Uterus (tissue), 4 donors: ENCODE measurements at places on chromosomes 12 and 14. TPM values are rescaled to one million over a fixed set of nuclear protein-coding genes. Genes with fewer than 3 reads are reported as not detected.

DNA sequence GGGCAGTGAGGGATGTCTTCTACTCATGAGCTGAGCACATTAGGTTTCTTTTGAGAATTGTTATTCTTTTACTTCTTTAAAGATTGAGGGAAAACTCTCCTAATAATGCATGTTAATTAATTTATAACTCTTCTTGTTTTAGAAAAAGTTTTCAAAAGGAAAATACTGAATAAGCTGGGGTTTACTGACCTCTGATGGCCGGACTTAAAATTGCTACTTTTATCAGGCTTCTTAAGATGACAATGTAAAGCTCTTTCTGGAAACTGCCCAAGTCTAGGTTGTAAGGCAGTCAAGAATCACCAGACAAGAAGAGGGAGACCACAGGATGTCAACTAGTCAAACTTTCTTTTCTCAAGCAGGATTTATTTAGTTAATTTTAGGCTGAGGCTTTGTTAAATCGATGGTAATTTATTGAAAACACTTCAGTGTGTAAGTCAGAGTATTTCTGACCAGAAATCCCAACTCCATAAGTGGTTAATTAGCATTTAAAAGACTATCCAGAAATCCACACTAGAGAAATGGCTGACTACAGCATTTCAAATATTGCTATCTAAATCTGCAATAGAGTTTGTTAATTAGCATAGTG, 82.1 kb downstream of the AVPR1A start:
- no peak overlapping the region for H3K27ac ChIP-seq
- no peaks in the 10 kb centered on the region for H3K27me3 ChIP-seq

DNA sequence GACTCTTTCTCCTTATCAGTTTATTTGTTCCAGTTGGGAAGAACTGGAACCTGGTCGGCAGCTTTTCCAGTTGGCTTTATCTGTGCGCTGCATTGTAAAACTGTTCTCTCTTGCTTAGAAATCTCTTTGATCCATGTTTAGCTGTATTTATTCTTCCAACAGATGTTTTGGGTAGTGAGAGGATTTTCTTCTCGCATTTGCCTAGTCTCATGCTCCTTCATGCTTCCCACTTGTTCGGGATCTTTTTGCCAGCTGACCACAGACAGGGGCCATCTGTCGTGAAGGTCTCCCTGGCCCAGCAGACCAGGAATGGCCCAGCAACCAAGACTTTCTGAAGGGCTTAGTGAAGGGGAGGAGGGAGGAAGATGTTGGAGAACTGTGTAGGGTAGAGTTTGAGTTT, 21.6 kb downstream of the NTF3 start:
- H3K4me3 ChIP-seq: no peak overlapping the region
- no peaks in the 10 kb centered on the region for H3K27me3 ChIP-seq
- H3K36me3 ChIP-seq: no peaks in the 10 kb centered on the region
- no peak overlapping the region for H3K27ac ChIP-seq
- DNase-seq: no peak

GRCh38 chr12:117031843-117032592, 67.2 kb downstream of the TESC start:
- H3K4me3 ChIP-seq: no peak overlapping the region
- peaks cover 9% of the 10 kb centered on the region for H3K4me1 ChIP-seq
- H3K36me3 ChIP-seq: no peaks in the 10 kb centered on the region
- H3K27ac ChIP-seq: no peak overlapping the region
- no peak for DNase-seq

DNA sequence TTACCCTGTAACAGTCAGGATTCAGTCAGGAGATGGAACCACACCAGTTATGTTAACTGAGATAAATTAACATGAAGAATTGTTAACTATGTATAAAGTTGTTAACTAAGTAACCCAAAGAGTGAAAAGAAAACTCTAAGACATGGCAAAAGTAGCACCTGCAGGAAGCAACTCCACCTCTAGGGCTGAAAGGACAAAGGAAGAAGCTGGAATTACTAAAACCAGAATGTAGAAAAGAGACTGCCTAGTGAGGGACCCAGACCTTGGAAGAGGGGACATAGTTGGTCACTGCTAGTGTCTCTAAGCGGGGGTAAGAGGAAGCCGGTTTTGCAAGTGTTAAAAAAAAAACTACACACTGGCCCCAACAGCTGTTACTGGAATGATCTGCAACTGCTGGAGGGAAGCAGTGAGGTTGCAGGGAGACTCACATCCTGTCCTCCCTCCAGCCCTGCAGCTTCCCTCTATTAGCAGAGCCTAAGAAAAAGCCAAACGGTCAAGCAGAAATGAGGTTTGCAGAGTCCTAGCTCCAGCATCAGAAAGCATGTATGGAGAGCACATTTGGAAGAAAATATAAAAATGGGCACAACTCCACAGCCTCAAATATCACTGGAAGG, 39.8 kb downstream of the GPR135 start:
- no peaks in the 10 kb centered on the region for H3K36me3 ChIP-seq
- DNase-seq: no peak
- H3K27ac ChIP-seq: peak overlapping the region; percentile 83
- no peaks in the 10 kb centered on the region for H3K4me1 ChIP-seq

DNA sequence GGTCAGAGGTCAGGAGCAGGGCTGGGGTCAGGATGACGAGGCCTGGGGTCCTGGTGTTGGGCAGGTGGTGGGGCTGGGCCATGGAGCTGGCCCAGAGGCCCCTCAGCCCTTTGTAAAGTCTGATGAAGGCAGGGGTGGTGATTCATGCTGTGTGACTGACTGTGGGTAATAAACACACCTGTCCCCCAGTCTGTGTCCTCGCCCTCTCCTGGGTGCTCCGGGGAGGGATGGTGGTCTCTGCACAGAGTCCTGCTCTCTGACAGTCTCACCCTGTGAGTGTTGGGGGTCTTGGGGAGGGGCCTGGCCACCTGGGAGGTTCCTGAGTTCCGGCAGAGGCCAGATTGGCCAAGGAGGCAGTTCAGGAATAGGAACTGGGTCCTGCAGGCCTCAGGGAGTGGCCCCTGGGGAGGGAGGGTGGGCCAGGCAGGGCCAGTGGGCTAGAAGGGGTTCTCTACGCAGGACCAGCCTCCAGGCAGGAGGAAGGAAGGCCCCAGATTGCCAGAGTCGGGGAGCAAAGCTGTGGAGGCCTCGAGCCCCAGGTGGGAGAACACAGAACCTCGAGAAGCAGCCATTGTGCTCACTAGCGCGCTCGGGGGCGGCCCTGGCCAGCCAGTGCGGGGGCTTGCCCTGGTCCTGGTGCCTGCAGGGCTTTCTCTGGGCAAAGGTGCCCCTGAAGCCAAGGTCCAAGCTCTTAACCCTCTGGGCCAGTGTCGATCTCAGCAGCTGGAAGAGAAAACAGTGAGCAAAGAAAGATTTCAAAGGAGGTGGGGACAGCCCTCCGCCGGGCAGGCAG, 14.4 kb downstream of the ACADS start:
- no peak overlapping the region for H3K27ac ChIP-seq
- no peak for DNase-seq
- no peaks in the 10 kb centered on the region for H3K36me3 ChIP-seq
- no peaks in the 10 kb centered on the region for H3K4me1 ChIP-seq

GRCh38 chr12:110330124-110330523, 49.1 kb downstream of the ATP2A2 start:
- H3K27me3 ChIP-seq: no peaks in the 10 kb centered on the region
- H3K4me1 ChIP-seq: no peaks in the 10 kb centered on the region
- H3K4me3 ChIP-seq: no peak overlapping the region
- DNase-seq: no peak

DNA sequence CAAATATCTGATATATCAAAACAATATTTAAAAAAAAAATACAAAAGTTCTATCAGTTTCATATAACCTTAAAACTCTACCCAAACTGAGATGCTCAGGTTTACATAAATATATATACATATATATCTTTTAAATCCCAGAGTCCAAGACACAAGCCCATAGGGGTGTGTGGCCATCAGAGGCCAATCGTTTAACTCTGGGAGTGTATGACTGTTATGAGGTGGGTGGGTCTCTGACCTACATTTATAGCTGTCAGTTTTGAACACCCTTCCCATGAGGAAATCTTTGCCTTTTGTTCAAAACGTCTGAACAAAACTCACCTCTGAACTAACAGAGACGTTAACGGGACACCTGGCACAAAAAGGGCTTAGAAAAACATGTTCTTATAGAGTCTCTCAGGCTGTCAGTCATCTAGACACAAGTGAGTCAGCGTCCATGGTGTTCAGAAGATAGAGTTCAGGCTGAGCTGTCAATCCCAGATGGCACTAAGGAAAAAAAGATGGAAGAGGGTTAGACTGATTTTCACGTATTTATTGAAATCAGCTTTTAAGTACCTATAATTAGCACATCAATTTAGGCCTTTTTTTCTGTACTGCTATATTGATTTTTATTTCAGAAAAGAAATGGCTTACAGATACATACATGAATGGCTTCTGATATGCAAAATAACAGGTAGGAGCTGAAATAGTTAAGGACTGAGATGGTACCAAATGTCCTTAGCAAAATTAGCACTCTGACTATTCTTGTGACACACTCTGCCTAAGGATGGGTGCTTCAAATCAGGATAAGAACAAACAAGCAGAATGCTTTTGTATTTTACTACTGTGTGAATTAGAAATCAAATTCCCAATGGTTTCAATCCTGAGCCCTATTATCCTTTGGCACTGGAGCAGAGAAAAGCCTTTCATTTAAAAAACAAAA, 29.2 kb downstream of the HIGD1C start:
- no peak for DNase-seq
- H3K27me3 ChIP-seq: no peaks in the 10 kb centered on the region
- no peaks in the 10 kb centered on the region for H3K4me1 ChIP-seq
- no peak overlapping the region for H3K27ac ChIP-seq

DNA sequence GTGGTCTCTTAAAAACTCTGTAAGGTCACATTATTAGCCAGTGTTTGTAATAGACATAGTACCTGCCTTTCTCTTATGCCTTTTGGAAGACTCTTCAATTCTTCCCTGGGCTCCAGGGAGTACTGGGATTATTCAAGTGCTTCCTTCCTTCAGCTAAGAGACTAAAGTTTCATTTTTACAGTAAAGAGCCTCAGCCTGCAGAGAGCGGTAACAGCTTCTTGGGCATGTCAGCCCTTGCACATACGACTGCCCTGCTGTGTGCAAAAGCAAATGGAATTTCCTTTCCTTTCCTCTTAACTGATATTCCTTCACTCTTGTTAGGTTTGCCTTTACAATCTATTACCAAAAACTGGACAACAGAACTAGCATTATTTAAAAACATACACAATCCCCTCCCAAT, 32.9 kb upstream of the AMIGO2 start:
- no peaks in the 10 kb centered on the region for H3K27me3 ChIP-seq
- no peak overlapping the region for H3K27ac ChIP-seq
- no peak for DNase-seq
- no peaks in the 10 kb centered on the region for H3K4me1 ChIP-seq
- no peaks in the 10 kb centered on the region for H3K36me3 ChIP-seq
- H3K4me3 ChIP-seq: no peak overlapping the region

DNA sequence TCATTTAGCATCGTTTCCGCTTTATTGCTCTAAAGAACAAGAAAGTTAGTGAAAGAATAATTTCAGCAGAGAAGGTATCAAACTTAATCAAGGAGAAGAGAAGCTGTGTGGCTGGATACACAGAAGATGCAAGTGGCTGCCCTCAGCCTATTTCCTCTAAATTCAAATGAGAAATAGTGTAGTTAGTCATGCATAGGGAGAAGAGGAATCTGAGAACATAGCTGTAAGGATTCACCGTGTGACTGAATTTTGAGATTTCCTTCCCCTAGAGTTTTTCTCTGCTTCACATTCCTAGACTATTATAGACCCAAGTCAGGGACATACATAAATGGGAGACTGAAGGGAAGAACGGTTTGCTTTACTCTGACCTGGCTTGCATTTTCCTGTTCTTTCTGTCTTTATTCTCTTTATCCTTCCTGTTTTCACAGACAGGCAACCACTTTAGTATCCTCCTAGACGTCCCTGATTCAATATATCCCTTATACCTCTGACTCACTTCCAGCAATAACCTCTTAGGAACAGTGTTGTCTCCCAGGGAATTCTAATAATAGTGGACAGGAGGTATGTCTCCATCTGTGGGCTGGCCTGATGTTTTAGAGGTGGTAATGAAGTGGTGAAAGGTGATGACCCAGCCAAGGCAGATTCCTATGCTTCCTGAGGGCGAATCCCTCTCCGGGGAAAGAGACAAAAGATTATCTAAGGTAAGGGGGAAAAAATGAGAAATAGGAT, 7.0 kb downstream of the RNASE10 start:
- H3K4me1 ChIP-seq: no peaks in the 10 kb centered on the region
- H3K27me3 ChIP-seq: no peaks in the 10 kb centered on the region
- no peak overlapping the region for H3K27ac ChIP-seq
- H3K4me3 ChIP-seq: no peak overlapping the region
- no peaks in the 10 kb centered on the region for H3K36me3 ChIP-seq
- DNase-seq: no peak

DNA sequence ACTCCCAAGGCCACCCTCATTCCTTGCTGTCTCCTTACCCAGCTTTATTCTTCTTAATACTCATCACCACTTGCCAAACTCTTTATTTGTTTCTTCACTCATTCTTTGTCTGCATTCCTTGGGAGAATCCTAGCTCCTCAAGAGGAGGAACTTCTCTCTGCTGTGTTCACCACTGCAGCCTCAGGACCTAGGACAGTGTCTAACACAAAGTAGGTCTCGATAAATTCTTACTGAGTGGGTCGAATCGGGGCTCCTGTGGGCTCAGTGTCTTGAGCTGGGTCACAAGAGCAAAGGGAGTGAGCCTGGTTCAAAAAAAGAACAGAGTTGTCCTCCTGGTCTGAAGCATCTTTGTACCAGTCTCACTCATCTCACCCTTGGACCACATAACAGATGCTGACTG, 224.1 kb upstream of the TMEM132C start:
- no peak overlapping the region for H3K4me3 ChIP-seq
- H3K27ac ChIP-seq: no peak overlapping the region
- no peak for DNase-seq
- H3K36me3 ChIP-seq: no peaks in the 10 kb centered on the region

DNA sequence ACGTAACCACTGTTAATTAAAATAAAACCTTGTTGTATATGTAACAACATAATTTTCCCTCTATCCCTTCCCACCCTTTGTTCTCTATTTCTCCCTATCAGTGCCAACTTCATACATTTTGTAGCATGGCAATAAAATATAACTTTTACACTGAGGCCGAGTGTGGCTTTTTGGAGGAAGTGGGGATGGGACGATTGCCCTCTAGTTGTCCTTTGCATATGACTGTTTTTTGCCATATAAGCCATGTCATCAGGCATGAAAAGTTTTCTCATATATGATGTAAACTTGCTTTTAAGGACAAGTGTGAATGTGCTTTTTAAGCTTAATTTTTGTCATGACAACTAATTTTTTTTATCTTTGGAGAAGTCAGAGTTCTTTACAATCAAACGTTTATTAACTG, 6.2 kb upstream of the CCT2 start:
- no peak for DNase-seq
- no peak overlapping the region for H3K4me3 ChIP-seq
- H3K4me1 ChIP-seq: no peaks in the 10 kb centered on the region
- no peaks in the 10 kb centered on the region for H3K36me3 ChIP-seq
- no peak overlapping the region for H3K27ac ChIP-seq

The RAPGEF3 gene
- total RNA-seq: 71.5 TPM

The SCN8A gene
- total RNA-seq: 6.7 TPM

The PRB2 gene
- total RNA-seq: not detected

The TAS2R13 gene
- 3.8 TPM for total RNA-seq

The PRICKLE1 gene
- total RNA-seq: 61.4 TPM

The INHBC gene
- not detected for total RNA-seq
